ENCODE measurements at places on chromosomes 2 and 18.

DNA sequence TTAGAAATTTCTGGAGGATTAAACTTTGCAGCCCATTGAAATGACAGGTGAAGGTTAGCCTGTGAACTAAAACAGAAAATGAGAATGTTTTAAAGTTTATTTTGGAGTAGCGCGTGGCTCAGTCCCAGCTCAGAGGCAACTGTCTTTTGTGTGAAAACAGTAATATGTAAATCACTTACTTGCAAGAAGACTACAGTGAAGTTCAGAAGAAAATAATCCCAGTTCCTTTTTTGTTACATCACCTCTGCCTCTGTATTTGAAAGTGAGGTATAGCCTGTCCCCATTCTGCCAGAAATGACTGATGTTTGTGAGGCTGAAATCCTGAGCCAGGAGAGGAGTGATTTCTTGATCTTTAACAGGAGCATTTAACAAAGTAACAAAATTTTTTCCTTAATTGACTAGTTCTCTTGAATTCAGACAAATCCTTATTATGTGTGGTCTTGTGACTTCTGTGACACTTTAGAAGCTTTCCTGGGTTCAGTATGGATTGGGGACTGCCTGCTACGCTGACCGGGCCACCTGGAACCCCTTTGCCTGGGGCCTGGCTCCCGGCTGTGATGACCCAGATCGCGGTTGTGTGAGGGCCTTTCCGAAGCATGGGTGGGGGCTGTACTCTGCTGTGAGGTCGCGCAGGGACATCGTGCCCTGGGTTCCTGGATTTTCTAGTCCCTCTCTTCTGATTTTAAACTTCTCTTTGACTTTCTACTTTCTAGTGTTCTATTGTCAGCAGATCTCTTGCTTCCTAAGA lies 24.3 kb downstream of the TRAPPC12 start:
- DNase-seq = no peak

DNA sequence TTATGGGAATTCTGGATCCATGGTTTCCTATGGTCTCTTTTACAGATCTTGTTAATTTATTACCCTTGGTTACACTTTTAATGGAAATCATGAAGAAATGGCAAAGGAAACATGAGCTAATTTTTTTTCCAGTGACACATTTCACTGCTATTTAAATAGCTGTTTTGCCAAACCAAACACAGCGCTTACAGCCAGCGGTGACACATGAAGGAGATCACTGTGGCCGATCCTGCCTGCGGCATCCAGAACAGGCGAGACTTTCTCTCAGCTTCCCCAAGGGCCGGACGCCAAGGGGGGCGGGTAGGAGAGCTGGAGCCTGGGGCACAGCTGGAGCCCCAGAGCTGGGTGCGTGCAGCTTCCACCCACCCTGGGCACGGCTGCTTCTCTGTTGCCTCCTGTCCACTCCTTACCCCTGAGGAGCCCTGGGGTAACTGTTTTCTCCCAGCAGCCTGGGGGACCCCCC lies 81.4 kb upstream of the PKDCC start:
- peak; percentile 94 for DNase-seq

- DNase-seq = no peak
Observed at GRCh38 chr2:237922641-237923361, 44.0 kb upstream of the UBE2F start.

GRCh38 chr2:207041279-207041678 lies 102.0 kb downstream of the CPO start:
- no peak for DNase-seq

- DNase-seq = no peak
Observed at GRCh38 chr18:33123862-33124518, 316.5 kb downstream of the CCDC178 start.

Measured in left cardiac atrium (tissue), 4 donors.